ENCODE measurements at places on chromosomes 4 and X.

- DNase-seq, result no peak
Observed at GRCh38 chr4:5054532-5054931, 3.3 kb downstream of the STK32B start.

DNA sequence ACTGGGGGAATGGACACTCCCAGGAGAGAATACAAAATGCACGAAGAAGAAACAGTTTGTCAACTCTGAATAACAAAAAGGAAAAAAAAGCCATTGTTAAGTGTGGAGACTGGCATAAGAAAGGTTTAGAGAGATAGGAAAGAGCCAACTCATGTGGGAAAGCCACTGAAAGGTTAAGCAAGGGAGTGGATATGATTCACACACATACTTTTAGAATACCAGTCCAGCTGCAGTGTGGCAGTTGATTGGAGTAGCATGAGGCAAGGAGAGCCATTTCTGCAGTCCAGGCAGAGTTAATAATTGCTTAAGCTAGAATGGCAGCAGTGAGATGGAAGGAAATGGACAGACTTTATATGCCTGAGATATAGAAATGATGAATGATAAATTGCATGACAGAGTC, 36.9 kb upstream of the ADAD1 start:
- DNase-seq, result no peak

GRCh38 chrX:7346021-7346420, 198.1 kb upstream of the PUDP start:
- DNase-seq, result no peak

DNA sequence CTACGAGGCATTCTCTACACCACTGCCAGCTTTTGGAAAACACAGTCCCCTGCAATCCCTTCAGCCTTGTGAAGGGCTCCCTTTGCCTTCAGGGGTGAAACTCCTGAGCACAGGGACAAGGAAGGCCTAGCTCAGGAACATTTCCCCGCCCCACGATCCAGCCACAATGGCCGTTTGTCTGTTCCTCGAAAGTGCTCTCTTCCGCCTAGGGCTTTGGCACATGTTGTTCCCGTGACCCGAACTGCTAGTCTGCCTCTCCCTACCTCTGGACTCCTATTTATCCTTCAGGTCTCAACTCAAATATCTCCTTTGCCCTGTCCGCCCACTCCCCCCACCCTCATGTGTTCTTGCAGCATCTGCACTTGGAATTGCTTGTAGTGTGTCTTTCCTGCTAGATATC, 12.1 kb downstream of the FGD1 start:
- DNase-seq, result no peak

GRCh38 chr4:168759959-168760527, 250.0 kb downstream of the CBR4 start:
- no peak for DNase-seq

DNA sequence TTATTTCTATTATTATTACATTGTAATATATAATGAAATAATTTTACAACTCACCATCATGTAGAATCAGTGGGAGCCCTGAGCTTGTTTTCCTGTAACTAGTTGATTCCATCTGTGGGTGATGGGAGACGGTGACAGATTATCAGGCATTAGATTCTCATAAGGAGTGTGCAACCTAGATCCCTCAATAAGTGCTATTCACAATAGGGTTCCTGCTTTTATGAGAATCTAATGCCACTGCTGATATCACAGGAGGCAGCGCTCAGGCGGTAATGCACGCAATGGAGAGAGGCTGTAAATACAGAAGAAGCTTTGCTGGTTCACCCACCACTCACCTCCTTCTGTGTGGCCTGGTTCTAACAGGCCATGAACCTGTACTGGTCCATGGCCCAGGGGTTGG, 178.6 kb downstream of the ACTRT1 start:
- DNase-seq, result no peak

- no peak for DNase-seq
Observed at GRCh38 chrX:41475191-41475590, 28.0 kb downstream of the NYX start.

GRCh38 chr4:156553659-156554058, 417.9 kb downstream of the PDGFC start:
- DNase-seq, result no peak

DNA sequence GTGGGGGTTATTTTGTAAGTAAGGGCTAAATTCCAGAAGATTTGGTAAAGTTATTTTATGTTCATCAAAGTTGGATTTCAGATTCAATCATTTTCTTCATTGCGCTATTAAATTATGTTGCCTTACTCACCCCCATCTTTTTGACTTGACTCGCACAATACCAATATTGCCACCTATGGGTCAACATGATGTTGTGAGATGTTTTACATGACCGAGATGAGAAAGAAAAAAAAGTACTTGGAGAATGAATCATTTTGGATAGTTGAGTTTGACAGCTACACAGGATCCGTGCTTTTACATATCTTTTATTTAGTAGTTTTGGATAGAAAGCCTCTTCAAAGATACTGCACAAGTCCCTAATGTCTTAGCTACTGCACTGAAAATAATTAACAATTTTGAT, 224.2 kb upstream of the EMCN start:
- no peak for DNase-seq

- no peak for DNase-seq
Observed at GRCh38 chr4:66574145-66574978, 904.1 kb upstream of the EPHA5 start.

DNA sequence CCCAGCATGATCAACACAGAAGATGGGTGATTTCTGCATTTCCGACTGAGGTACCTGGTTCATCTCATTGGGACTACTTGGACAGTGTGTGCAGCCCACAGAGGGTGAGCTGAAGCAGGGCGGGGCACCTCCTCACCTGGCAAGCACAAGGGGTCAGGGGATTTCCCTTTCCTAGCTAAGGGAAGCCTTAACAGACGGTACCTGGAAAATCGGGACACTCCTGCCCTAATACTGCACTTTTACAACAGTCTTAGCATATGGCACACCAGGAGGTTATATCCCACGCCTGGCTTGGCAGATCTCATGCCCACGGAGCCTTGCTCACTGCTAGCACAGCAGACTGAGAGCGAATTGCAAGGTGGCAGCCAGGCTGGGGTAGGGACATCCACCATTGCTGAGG, 92.9 kb upstream of the GRID2 start:
- no peak for DNase-seq

GRCh38 chrX:68843992-68844391, 15.2 kb downstream of the EFNB1 start:
- DNase-seq, result no peak

- no peak for DNase-seq
Observed at GRCh38 chrX:74178536-74178935, 125.4 kb upstream of the ZCCHC13 start.

GRCh38 chr4:52572936-52573485, 86.1 kb downstream of the USP46 start:
- no peak for DNase-seq

DNA sequence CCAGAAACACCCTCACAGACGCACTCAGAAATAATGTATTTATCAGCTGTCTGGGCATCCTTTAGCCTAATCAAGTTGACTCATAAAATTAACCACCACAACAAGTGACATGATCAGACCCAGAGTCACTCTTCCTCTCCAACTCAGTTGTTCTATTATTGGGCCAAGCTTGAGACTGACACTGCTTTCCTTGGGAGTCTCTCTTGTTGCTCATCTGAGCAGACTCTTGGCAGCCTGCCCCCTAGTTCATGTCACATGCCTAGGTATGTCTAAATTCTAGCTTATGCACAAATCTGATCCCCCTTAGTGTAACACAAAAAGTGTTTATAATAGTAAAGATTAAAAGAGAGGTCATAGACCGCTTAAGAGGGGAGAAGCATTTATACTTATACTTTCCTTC, 72.6 kb upstream of the ADAMTS3 start:
- no peak for DNase-seq

DNA sequence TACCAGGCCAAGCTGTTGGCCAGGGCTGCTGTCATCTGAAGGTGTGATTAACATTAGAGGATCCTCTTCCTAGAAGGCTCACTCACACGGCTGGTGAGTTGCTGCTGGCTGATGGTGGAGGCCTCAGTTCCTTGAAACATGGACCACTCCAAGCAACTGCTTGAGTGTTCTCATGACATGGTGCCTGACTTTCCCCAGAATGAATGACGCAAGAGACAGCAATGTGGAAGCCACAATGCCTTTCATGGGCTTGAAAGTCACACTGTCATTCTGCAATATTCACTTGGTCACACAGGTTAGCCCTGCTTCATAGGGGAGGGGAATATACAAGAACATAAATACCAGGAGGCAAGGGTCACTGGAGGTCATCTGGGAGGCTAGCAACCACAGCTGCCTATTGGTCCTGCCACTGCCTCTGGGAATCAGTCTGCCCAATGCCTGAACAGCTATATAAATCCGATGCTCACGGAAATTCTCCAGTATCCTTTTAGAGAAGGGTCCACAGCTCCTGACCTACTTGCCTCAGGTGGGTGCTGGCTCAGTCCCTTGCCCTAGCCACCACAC, 97.1 kb upstream of the MAML3 start:
- DNase-seq, result no peak

GRCh38 chr4:2261110-2261852, 628 bp downstream of the MXD4 start:
- peak; percentile 16 for DNase-seq

GRCh38 chrX:40064055-40064597, 33.6 kb downstream of the BCOR start:
- DNase-seq, result no peak

DNA sequence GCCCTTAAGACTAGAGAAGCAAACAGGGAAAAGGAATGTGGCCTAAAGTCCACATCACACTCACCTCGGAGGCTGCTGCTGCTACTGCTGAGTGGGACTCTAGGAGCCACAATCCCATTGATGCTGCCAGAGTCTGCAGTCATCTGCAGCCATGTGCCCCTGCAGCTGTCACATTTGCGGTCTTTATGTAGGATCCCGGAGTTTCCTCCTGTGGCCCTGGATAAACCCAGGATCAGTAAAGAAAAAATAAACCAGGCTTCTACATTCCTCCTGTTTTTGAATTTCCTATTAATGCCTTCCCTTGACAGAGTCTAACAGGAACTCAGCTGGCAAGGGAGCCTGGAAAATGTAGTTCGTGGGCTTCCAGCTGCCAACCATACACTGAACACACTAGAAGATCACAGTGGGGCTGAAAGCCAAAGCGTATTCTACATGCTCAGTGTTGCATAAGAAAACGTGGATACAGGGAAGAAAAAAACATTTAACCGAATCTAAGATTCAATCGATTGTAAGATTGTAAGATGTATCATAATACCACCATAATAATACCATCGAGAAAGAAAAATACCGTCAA, 10.3 kb upstream of the PHEX start:
- DNase-seq, result no peak

DNA sequence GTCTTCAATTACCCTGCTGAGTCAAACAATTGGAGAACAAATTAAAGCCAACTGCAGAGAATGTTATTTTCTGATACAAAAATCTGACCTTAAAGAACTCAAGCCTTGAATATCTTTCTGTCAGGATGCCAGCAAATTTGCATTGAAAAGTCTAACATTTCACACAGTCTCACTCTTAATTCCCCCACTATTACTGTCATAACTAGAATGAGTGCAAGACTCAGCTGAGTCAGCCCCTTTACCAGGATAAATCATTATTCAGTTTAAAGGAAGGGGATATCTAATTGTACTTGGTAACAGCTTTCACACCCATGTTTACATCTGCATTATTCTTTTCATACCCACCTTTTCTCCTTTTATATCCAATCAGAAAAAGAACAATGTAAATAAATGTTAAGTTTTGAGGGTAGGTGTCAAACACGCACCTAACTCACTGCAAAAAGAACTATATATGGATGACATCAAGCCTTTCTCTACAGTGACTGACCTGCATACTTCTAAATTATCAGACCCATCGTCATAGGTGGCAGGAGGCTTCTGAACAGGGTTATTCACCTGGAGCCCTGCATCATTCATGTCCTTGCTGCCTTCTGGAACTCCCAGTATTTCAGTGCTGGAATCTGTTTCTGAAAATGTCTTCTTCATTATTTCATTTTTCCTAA, 117.4 kb downstream of the TMA16 start:
- no peak for DNase-seq

GRCh38 chrX:52576946-52577345, 60.1 kb upstream of the XAGE1B start:
- DNase-seq, result no peak

- DNase-seq, result no peak
Observed at GRCh38 chr4:79598801-79599200, 190.8 kb upstream of the GK2 start.

DNA sequence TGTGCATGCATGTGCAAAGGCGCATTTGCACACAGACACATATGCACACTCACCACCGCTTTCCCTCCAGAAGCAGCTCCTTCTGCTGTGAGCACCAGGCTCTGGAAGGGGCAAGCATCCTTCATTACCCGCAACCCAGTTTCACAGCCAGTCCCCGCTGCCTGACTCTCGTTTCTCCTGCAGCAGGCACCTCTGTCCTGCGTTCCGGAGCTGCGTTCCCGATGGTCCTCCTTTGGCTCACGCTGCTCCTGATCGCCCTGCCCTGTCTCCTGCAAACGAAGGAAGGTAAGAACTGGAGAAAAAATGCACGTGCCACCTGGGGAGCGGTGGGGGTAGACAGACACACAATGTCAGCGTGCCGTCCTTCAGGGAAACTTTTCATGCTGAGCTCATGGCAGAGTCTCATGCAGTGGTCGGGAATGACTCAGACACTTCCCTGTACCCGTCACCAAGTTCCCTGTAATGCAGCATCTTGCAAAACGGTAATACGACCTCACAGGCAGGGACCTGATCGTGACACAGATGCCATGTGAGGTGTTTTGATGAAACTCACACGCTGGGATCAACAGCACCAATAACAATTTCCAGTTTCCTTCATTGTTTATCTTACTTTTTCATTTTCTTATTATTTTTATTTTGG, 5.1 kb downstream of the IL3RA start:
- no peak for DNase-seq

DNA sequence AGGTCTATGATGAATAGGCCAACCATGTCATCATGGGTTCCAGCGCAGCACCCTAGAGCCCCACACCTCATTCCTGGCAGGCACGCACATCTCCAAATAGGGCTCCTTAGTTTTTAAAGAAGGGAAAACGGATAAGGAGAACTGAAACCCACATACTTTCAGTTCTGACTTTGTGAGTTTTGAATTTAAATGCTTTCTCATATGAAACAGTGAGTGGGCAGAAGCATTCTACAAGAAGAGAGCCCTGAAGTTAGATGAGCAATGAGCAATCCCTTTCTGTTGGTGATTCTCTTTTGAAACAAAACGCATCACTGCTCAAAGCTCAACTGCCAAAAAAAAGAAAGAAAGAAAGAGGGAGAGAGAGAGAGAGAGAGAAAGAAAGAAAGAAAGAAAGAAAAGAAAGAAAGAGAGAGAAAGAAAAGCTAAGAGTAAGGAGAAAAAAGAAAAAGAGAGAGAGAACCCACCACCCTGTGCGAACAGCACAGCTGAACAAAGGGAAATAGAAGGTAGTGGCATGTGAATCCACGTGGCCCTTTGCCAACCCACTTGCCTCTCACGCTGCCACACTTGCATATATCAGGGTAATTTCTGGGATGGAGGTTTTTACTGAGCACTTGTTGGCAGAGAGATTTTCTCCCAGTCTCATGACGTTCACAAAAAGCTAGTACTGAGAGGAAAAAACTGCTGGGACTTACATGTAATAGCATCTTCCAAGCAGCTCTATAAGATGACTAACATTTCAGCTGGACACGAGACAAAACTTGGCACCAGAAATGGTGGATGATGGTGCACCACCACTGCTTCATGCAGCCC, 31.0 kb downstream of the TMSB4X start:
- DNase-seq, result no peak
